Tibial nerve (tissue), 4 donors: ENCODE measurements at places on chromosomes 4 and X. TPM values are rescaled to one million over a fixed set of nuclear protein-coding genes. Genes with fewer than 3 reads are reported as not detected.

DNA sequence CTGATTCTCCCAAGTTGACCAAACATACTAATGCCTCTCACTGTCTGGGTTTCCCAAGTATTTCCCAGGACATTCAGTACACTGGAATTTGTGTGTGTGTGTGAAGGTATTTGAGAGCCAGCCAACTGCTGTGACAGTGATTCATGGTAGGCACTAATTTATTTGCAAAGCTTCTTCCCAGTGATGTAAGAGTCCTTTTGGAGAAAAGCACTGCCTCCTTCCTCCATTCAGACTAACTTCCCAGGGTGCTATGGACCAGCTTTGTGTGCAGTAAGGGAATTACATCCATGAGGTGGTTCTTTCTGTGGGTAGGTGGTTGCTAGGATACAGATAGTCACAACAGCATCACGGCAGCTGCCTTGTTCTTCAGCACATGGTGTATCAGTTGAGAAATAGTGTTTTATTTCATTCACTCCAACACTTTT is 8.7 kb downstream of the EGF start:
- H3K4me3 ChIP-seq = no peak overlapping the region
- no peaks in the 10 kb centered on the region for H3K27me3 ChIP-seq
- no peak overlapping the region for H3K27ac ChIP-seq

DNA sequence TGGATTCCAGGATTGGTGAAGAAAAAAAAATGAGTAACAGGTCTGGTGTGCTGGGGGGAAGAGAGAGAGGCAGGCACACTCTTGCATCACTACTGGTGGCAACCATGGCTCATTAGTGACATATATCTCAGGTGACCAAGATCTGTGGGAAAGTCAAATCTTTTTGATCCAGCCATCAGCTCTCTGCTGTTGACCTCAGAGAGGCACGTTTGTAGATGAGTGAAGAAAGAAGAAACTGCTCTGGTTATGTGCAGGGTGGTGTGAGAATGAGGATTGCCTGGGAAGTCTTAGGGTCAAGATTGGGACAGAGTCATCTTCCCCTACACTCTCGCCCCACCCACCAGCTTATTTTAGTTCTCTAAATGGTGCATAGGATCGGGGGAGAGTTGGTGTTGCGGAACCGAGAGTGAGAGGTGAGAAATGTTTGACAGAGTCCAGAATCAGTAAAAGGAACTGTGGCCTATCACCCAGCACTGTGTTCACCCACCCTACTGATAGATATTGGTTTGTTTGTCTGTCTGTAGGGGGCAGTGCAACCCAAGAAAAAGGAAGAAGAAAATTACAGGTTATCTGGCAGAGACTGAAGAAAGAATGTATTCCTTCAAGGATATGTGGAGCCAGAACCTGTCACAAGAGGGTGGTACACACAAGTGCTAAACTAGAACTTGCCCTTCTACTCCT is 21.9 kb downstream of the ARMCX6 start:
- no peak overlapping the region for H3K27ac ChIP-seq
- H3K27me3 ChIP-seq = no peaks in the 10 kb centered on the region
- DNase-seq = no peak
- H3K36me3 ChIP-seq = no peaks in the 10 kb centered on the region
- H3K4me1 ChIP-seq = no peaks in the 10 kb centered on the region
- no peak overlapping the region for H3K4me3 ChIP-seq

DNA sequence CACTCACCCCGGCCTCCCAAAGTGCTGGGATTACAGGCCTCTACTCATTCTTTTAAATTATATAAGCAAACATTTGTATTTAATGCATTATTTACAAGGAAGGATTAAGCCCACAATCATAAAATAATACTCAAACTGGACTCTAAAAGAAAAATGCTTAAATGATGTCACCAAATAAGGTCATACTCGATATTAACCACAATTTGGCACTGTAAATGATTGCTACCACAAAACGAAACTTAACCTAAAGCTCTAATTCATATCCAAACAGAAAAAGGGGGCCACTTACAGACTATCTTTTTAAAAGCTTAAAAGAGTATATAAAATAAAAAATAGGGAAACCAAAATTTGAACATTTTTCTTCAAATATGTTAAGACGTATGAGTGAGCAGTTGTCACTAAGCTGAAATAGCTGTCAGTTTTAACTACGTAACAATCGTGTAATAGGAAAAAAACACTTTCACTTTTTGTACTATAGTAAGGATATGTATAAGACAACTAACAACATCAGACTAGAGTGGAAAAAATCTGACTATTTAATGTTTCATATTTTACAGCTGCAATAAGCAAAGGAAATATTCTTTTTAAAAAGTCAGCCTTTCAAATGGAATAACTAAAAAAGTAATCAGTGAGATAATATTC is 108.2 kb upstream of the GPR34 start:
- no peak overlapping the region for H3K27ac ChIP-seq
- H3K27me3 ChIP-seq = no peaks in the 10 kb centered on the region
- no peak for DNase-seq
- no peaks in the 10 kb centered on the region for H3K4me1 ChIP-seq
- no peak overlapping the region for H3K4me3 ChIP-seq

GRCh38 chrX:21905313-21905712 is 35.2 kb upstream of the SMS start:
- H3K27me3 ChIP-seq = no peaks in the 10 kb centered on the region
- DNase-seq = no peak
- no peaks in the 10 kb centered on the region for H3K36me3 ChIP-seq
- no peak overlapping the region for H3K4me3 ChIP-seq
- no peak overlapping the region for H3K27ac ChIP-seq

DNA sequence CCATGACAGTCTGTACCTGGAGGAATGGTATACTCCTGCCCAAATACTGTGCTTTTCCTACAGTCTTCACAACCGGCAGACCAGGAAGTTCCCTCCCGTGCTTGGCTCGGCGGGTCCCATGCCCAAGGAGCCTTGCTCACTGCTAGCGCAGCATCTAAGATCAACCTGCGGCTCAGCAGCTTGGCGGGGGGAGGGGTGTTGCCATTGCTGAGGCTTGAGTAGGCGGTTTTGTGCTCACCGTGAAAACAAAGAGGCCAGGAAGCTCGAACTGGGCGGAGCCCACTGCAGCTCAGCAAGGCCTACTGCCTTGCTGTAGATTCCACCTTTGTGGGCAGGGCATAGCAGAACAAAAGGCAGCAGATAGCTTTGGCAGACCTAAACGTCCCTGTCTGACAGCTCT is 152.7 kb downstream of the TEX11 start:
- DNase-seq = no peak
- no peak overlapping the region for H3K4me3 ChIP-seq
- H3K27me3 ChIP-seq = no peaks in the 10 kb centered on the region
- no peaks in the 10 kb centered on the region for H3K36me3 ChIP-seq
- no peaks in the 10 kb centered on the region for H3K4me1 ChIP-seq

TEX13D gene
- total RNA-seq = not detected
